ENCODE measurements at places on chromosomes 1 and 21.

DNA sequence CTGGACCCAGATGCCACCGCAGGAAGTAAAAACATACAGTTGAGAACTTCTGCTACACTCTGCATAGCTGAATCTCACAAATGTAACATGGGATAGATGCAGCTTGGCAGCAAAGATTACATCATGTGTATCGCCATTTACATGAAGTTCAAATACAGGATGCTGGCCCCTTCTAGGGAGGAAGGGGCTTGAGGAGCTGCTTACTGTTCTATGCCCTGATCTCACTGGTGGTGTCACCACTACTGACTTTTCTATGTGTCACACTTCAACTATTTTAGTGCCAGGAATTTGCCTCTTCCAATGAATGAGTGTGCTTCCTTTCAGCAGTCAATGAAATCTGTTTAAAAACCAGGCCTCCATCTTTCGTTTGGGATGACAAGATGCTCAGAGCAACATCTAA is 31.1 kb downstream of the MRAP start:
- DNase-seq, result peak; percentile 58

DNA sequence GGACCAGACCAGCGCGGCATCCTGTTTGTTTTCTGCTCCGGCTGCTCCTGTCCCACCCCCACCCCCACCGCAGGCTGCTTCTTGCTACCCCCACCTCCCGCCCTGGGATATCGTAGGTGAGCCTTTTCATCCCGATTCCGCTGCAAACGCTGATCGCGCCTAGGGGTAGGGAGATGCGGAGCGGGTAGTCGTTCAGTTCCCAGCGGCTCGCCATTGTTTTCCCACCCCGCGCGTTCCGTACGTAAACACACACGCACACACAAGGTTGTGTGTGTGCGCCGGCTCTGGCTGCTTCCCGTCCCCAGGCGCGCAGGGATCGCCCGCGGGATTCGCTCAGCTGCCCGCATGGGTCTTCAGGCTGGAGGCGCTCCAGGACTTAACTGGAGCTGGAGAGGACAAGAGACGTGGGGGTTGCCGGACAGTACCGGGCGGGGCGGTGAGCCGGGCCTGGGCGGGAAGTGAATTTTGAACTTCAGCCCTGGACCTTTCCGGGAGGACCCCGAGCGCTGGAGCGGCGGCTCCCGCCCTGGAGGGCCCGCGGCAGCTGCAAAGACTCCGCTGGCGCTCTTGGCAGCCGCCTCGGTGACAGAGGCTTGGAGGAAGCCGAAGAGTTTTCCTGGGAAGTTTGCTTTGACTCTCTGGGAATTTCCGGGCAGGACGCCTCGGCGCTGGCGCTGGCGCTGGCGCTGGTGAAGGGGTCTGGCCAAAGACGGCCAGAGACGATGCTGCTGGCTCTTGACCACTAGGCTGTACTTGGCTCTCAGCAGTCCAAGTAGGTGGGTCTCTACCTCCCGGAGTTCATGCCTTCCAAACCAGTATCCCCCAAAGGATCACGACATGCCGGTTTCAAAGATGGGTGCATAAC is 1.6 kb downstream of the SOX13 start:
- DNase-seq, result peak; percentile 82

- DNase-seq, result no peak
Measured at GRCh38 chr1:80629304-80629837, 1171.4 kb upstream of the ADGRL2 start.

GRCh38 chr1:31029026-31029425 is 36.5 kb downstream of the PUM1 start:
- no peak for DNase-seq

GRCh38 chr1:214391873-214392645 is 111.1 kb downstream of the SMYD2 start:
- DNase-seq, result no peak

- no peak for DNase-seq
Measured at GRCh38 chr1:39305555-39305954, 101.1 kb downstream of the MACF1 start.

DNA sequence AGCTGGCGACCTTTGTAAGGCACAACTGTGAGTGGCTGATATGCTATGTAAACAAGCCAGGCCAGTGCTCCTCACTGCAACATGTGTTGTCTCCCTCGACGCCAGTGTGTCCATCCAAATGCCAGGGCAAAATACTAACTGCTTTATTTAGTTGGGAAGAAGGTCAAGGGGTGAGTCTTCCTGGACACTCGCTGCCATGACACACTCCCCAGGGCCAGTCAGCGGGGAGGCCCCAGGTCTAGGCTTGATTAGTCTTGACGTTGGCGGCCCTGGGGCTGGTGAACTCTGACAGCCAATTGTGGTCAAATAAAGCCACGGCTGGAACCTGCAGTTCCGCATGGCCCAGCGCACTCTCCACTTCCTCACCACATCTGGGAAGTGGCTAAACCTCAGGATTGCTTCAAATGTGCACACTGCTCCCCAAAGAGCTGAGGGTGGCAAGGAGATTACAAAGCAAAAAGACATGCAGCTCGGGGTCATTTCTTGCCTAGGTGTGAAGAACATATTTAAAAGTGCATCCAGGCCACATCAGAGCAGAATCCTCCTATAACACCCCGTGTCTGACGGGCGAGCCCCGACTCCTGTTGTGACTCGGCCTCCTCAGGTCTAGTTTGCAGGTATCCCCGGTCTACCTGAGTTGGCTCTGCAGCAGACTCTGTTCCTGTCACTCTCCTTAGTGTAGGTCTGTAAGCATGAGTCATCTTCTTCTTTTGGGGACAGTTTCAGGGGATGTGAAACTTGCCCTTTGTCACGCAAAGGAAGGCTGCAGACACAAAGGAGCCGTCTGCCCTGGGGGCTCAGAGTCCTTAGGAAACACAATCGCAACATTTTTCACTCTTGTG is 183.5 kb downstream of the RUNX1 start:
- peak; percentile 92 for DNase-seq

DNA sequence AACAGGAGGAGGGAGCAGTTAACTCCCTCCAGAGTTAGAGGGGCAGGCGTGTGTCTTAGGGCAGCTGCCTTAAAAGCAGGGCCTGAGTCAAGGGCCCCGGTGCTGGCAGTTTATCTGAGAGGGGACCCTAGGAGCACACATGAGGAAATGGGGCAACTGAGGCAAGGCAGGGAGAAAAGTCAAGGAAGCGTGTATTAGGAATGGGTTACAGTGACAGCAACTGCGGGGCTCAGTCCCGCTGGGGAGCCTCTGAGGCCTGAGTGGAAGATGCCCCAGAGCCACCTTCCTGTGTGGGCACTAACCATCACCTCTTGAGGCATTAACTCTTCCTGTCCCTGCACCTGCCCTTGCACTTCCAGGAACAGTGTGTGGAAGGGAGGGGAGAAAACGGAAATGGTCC is 276.3 kb downstream of the MATN1 start:
- no peak for DNase-seq

DNA sequence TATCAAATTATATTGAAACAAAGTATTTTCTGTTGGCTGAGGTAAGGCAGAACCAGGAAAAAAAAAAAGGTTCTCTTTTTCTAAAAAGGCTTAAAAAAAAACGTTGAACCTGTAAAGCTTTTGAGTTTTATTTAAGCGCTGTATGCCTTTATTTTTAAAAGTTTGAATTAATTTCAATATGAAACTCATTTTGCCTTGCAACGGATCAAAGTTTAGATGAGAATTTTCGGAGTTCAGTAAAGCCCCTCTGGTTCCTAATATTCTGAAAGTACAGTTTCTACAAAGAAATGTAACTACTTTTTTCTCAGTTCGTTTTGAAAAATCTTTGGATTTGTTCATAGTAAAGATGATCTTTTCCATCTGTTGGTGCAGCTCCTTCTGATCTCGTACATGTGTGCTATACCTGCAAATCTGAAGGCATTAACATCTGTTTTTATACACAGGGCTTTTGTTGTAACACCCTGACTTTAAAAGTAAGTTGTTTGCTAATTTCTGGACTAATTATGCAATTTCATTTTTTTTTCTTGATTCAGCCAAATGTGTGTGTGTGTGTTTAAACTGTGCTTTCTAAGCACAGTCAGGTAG is 1.7 kb downstream of the ZBTB18 start:
- DNase-seq, result no peak

- DNase-seq, result no peak
Measured at GRCh38 chr1:233523047-233523446, 90.9 kb upstream of the KCNK1 start.

- peak; percentile 49 for DNase-seq
Measured at GRCh38 chr1:151401125-151401788, 1.9 kb downstream of the PSMB4 start.

GRCh38 chr1:36927826-36928225 is 106.5 kb downstream of the GRIK3 start:
- DNase-seq, result no peak

GRCh38 chr1:160373696-160374095 is 6.8 kb downstream of the NHLH1 start:
- no peak for DNase-seq

- DNase-seq, result peak; percentile 79
Measured at GRCh38 chr1:241531195-241532161, 700 bp upstream of the KMO start.

- DNase-seq, result no peak
Measured at GRCh38 chr1:110717179-110717578, 42.4 kb upstream of the KCNA3 start.

- peak; percentile 74 for DNase-seq
Measured at GRCh38 chr1:202553560-202554038, 156.7 kb downstream of the SYT2 start.

DNA sequence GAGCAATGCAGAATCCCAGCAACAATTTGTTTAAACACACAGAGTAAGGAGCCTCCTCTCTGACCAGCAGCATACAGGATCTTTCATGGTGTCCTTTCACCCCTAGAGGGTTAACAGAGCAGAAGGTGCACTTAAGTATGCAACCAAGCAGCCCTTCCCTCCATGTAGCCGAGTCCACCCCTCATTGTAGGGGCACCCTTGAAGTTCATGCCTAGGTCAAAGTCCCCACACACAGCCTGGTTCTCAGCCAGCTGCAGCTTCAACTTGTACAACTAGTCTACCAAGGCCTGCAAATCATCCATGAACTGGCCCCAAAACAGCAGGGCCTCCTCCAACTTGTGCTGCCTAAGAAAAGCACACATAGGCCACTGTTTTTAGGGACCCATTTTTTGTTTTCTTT is 7.0 kb upstream of the BMP8B start:
- no peak for DNase-seq

DNA sequence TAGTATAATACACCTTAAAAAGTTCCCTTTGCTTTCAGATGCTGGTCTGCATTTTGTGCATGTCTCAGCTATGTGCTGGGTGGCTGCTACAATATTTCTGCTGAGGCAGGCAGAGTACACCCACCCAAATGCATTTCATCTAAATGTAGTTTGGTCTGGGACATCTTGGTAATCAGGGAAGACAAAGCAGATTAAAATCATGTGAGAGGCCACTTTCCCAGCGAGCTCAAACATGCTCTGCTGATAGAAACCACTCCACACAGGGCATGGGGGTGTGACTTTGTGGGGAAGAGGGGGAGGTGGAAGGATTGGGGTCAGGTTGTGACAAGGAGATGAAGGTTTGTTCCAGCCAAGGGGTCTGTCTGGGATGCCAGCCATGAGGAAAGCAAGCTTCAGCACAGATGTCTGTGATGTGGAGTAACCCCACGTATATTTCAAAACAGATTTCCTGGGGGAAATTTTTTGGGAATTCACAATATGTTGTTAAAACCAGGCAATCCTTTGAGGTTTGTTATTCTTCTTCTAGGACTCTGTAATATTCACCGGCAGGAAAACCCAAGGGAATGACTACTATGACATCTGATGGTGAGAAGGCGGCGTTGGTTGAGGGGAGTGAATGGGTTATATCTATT is 255.1 kb upstream of the FGGY start:
- DNase-seq, result peak; percentile 45

DNA sequence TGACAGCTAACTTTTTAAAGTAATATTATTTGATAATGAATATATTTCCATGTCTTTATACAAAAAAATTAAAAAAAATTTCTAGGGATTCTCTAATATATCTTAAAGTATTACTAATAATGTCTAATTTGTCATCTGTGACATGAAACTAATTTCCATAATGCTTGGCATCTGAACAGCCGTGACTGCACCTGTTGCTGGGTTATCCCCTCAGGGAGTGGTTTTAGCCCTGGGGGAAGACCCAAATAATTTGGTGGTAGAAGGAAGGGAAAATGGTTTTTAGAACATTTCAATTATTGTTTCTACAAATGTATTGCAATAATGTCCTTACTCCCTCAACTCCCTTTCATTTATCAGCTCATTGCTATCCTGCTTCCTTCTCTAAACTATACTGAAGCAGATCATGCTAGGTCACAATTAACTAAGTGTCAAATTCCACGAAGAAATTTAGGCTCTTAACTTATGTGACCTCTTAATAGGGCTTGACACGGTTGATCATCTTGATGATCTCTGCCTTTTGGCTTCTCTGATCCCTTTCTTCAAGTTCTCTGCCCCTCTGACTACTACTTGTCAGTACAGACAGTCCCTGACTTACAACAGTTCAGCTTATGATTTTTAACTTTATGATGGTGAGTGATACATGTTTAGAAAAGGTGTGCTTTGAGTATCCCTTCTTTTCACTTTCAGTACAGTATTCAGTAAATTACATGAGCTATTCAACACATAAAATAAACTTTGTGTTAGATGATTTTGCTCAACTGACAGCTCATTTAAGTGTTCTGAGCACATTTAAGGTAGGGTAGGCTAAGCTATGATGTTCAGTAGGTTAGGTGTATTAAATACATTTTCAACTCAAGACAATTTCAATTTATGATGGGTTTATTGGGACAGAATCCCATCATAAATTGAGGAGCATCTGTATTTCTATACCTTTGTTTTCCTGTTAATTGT is 26.4 kb upstream of the DPH5 start:
- DNase-seq, result no peak

DNA sequence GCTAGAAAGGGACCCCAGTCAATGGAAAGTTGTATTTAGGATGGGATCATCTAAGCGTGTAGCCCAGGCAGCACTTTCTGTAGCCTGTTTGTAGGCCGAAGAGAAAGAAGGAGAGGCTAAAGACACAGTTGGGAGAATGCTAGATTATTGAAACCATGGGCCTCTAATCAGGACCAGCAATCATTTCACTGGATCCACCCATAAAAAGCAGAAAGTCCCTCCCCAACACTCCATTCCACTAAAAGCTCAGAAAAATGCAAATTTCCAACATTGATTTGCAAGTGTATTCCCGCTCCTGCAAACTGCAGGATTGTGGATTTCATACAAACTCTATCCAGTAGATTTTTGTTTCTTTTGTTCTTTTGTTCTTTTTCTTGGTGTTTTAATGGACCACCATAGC is 51.2 kb upstream of the FMOD start:
- DNase-seq, result no peak

DNA sequence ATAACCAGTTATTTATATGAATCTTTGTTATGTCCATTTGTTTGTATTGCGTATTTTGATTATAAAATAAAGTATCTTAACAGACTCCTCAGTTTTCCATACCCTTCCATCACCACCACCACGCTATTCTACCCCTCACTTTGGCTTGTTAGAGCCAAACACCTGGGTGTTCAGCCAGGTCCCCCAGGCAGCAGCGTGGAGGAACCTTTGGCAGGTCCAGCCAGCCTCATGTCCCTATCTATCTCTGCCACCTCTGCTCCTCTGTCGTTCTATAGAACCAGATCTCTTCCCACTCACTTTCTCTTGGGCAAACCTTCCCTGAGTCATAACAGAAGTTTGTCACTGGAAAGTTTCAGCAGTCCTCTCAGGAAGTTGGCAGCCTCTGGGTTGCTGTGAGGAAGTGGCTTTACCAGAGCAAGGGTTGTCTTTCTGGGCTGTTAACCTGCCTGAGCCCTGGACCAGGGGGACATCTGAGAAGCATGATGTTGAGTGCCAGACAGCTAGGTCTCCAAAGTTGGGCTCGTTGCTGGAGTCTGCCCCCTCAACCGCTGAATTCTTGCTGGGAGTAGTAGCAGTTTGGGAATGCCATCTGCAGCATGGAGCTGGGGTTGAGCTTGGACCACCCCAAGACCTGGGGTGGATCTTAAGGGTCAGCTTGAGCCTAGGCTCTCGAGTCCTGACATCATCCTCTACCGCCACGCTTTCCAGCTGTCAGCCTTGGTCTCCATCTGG is 996 bp upstream of the SH3BGRL3 start:
- peak; percentile 89 for DNase-seq
